ENCODE measurements at places on chromosomes 7 and 10.

DNA sequence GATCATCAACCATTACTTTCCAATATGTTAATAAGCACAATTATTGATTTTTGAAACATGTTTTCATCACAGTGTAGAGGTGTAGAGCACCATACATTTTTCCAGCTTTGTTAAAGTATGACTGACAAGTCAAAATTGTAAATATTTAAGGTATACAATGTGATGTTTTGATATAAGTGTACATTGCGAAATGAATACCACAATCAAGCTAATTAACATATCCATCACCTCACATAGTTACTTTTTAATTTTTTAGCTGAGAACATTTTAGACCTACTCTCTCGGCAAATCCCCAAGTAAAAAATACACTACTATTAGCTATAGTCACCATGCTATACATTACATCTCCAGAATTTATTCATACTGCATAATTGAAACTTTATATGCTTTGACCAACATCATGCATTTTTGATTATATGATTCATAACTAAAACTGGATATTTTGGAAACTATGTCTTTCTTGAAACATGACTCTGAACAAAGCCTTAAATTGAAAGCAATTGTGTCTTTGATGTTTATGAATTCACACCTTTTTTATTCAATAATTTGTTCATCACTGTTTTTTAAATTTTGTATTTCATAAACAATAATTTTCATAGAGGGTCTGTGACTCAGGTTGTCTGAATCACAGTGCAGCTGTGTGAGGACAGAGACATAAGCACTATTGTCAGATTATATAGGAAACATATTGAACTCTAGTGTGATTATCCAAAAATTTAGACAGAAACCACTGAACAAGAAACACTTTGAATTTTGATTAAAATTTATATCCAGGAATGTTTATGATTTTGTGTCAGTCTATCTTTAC, 486.1 kb downstream of the SEMA3D start:
- DNase-seq = no peak

GRCh38 chr7:139588632-139589031, 65.1 kb downstream of the CLEC2L start:
- DNase-seq = no peak

GRCh38 chr10:86325158-86325557, 41.4 kb downstream of the GRID1 start:
- DNase-seq = no peak

- DNase-seq = no peak
Measured at GRCh38 chr10:7015457-7015856, 395.4 kb downstream of the SFMBT2 start.

Measured in activated CD4-positive, alpha-beta T cell treated with anti-CD3 and anti-CD28 coated beads for 4 hours (primary cell).